Esophagus squamous epithelium (tissue), 5 donors: ENCODE measurements at places on chromosomes 4 and X. TPM values are rescaled to one million over a fixed set of nuclear protein-coding genes. Genes with fewer than 3 reads are reported as not detected.
A peak's percentile ranks its signal among the peaks of the same experiment; 100 is the strongest.

DNA sequence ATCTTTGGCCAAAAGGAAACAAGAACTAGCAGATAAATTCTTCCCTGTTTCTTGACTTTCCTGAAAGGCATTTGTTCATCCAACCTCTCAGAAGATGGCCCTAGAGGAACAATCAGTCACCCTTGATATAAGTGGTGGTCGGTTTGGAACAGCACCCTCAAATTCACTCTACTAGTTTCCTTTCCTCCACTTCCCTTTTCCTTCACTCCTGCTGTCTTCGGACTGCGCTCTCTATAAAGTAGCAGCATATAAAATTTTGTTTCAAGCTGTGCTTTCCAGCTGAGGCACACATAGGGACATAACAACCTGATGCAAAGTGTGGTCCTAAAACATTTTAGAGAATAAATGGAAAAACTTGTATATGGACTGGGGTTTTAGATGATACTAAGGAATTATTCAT lies 29.0 kb upstream of the MOB1B start:
- DNase-seq, result no peak

GRCh38 chr4:78629991-78630541 lies 78.5 kb downstream of the ANXA3 start:
- DNase-seq, result no peak

GRCh38 chrX:40098264-40099054 lies 701 bp upstream of the BCOR start:
- no peak for DNase-seq

GRCh38 chrX:134315866-134316265 lies 78.9 kb downstream of the CCDC160 start:
- no peak for DNase-seq

DNA sequence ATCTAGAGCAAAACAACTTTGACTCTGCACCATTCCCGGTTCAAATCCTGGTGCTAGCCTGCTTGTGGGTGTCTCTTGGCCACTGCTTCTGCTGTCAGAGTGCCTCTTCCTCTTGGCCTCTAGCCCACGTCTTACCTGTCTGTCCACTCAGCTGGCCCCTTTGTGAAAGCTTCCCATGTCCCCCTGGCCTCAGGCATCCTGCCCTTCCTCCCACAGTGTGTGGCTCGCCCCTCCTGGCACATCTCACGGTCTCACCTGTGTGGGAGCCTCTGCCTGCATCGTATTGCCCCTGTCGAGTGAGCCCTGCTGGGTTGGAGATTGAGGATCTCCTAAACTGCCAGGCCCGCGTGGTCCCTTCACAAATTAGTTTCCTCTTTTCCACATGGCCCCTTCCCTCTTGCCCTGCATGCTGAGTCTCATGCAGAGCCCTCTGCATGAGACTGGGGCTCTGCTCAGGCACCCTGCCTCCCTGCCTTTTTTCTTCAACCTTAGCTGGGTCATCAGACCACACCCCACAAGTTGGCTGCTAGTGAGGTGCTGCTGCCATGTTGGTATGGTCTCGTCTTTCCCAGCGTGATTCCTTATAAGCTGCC lies 53.7 kb upstream of the TADA2B start:
- no peak for DNase-seq

- DNase-seq, result no peak
Measured at GRCh38 chr4:27304751-27305150, 444.1 kb downstream of the STIM2 start.

GRCh38 chr4:26857278-26858034 lies 3.2 kb upstream of the STIM2 start:
- DNase-seq, result peak; percentile 67

DNA sequence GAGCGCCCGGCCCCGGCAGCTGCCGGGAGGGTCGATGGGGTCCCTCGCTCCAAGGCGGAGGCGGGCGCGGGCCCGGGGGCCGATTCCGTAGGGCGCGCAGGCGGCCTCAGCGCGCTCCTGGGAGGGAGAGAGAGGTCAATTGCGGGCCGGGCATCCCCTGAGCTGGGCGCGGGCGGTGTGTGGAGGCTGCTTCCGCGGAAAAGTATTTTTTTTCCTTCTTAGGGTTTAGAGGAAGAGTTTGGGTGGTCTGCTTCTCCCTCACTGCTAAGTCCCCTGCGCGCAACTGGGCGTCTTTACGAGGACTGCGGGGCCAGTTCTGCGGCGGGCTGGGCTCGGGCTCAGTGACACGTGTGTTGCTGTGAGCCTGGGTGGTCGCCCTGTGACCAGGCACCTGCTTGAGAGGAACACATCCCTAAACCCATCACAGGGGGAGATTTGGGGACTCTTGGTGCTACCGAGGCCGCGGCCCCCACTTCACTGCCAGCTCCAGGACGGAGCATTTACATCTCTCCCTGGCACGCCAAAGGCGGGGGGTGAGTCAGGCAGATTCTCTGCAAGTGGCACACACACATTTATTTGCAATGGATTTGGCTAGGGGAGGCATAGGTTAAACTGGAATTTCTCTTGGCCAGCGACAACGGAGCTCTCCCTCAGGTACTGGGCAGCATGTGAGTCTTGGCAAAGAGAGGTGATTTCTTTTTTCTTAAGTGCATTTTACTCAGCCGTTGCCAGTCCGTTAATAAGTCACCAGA lies 151.2 kb upstream of the SLC4A4 start:
- DNase-seq, result no peak

DNA sequence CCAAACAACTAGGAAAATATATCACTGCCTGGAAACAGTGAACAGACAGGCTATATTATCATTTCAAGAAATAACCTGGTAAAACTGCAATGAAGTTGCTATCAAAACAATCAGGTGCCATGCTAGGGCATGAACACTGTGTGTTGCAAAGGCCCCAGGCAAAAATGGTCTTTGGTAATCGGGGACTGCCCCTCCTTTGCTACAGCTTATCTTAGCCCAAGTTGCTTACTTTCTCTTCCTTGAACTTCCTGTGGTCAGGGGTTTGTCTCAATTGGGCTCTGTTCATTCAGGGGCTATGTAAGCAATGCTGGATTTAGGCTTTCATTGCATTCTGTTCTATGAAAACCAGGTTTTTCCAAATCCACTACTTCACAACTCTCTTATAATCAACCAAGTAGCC lies 30.4 kb downstream of the SCML1 start:
- DNase-seq, result no peak

- DNase-seq, result no peak
Measured at GRCh38 chrX:136766785-136767103, 14.0 kb downstream of the ARHGEF6 start.

DNA sequence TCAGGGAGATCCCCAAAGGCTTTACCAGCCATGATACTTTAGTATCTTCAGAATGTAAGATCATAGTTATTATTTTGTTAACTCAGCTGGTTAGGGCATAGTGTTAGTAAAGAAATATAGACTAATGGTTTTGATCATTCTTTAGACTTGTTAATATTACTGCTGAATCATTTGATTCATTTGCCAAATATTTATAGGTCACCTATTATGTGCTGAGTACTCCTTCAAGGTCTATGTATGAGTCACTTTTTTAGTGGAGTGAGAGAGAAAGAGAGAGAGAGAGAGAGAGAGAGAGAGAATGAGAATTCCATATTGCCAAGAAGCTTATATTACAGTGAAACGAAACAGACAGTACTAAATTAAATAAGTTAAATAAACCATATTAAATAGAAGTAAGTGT lies 110.3 kb downstream of the UBE2NL start:
- no peak for DNase-seq

- no peak for DNase-seq
Measured at GRCh38 chrX:23505531-23506303, 161.6 kb upstream of the PRDX4 start.

- no peak for DNase-seq
Measured at GRCh38 chrX:10176121-10177003, 19.6 kb downstream of the CLCN4 start.

DNA sequence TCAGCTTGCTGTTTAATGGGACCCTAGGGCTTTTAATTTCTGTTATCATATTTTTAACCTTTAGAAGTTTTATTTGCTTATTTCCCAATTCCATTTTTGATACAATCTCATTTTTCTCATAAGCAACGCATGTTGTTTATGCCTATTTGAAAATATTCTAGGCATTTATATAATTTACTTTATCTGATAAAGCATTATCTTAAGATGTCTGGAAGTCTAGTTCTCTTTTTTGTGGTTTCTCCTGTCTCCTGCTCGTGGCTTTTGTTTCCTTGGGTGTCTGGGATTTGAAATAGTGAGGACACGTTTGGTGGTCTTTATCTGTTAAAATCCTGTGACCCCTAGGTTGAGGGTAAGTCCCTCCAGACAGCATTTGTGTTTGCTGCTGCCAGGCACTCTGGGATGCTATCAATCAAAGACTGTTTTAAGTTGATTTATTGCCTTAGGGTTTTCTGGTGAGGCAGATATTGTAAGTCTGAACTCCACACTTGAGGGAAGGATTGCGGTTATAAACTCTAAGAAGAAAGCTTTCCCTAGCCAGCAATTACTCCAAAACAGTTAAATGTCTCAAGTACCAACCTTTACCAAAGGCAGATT lies 208.0 kb downstream of the PRDM5 start:
- no peak for DNase-seq

DNA sequence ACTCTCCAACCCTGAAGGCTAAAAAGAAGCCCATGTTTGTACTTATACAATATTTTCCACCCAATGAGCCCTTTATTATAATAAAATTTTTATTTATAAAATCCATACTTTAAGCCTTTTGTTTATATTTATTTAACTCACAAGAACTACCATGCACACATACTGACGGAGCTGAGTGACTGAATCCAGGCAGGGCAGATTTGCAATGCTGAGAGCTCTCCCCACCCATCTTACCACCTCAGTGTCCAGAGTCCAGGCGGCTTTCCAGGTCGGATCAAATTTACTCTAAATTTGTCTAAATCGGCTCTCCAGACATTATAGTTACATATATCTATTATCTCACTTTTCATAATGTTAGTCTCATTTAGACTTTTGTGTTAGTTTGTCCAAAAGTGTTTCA lies 74.1 kb downstream of the ARHGAP10 start:
- DNase-seq, result no peak

DNA sequence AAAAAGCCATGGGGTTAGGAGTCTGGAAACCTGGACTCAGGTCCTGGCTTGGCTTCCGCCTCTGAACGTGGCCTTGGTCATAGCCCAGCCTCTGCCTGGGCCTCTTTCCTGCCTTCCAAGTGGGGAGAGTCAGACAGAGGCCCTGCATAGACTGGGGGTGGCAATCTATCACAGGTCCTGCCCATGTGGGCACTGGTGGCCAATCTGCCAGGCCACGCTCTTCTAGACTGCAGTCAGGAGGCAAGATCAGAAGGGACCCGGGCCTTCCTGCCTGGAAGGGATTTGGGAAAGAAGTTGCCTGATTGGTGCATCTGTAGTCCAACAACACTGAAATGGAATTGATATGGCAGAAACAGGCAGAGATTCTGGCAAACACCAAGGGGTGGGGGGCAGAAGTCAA lies 46.1 kb downstream of the CNGA2 start:
- no peak for DNase-seq

DNA sequence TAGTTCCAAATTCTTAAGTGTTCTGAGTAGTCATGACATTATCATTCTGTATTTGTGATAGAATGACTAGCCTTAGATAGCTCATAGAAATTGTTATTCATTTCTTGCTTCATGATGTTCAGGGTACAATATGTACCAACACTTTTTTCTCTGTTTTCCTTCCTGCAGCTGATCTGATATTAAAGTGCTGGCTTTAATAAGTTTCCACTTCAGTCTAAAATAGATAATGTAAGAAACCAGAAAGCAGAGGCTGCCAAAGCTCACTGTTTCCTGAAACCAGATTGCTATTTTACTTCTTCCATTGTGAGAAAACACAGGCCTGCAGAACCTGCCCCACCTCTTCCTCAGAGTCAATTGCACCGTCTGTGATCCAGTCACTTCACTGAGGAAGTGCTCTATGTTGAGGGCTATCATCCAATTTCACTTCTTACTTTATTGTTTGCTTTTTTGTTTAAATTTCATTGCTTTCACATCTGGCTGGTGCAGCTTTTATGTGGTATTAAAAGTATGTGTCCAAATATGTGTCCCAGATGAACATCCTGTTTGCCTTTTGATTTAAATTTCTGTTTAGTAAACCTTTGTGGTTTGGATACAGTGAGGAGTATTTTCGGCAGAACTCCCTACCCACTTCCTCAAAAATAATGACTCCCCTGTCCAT lies 652.1 kb downstream of the ANKRD50 start:
- no peak for DNase-seq

GRCh38 chr4:78864405-78865024 lies 74.7 kb downstream of the PAQR3 start:
- DNase-seq, result no peak

DNA sequence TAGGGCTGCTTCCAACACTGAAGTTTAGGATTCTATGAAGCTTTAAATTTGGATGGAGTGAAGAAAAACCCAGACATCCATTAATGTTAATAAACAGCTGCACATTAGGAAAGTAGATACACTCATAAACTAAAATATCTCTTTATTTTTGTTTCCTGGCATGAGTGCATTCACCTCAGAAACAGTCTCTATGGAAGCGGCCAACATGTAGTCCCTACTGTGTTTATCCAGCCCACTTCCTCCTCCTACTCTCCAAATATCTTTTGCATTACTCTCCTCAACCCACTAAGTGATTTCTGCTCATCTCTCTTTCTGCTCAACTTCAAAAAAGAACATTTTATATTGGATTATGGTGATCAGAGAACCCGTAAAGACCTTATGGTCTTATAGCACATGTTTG lies 180.3 kb upstream of the MXRA5 start:
- DNase-seq, result no peak

- DNase-seq, result no peak
Measured at GRCh38 chr4:108335081-108335480, 166.3 kb upstream of the LEF1 start.

GRCh38 chr4:82886147-82886942 lies 4.6 kb downstream of the SEC31A start:
- DNase-seq, result no peak

GRCh38 chr4:144910723-144911122 lies 187.3 kb downstream of the ANAPC10 start:
- DNase-seq, result no peak

DNA sequence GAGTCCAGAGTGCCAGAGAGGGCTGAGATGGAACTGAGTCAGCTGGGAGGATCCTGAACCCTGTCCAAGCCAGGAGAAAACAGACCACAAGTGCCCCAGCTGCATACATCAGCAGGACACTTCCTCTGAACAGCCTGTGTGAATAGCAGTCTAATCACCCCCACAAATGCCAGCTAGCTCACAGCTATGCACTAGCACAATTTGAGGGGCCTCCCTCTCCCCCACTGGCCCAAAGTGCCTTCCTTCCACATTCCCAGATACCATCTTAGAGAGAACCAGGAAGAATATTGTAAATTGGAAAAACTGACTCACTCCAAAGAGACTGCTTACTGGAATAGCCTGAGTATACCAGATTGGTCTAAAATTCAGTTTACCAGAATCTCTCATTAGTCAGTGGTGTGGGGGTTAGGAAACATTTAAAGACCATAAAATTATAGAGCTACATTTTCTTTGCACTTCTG lies 292.6 kb upstream of the KLF3 start:
- no peak for DNase-seq

- no peak for DNase-seq
Measured at GRCh38 chr4:149823769-149824221, 8.2 kb upstream of the IQCM start.

NAP1L5 gene
- total RNA-seq, result 3.1 TPM

AMTN gene
- not detected for total RNA-seq

SH3D19 gene
- total RNA-seq, result 41.8 TPM

F8 gene
- 5.8 TPM for total RNA-seq

ASMT gene
- total RNA-seq, result not detected

ODAPH gene
- total RNA-seq, result not detected

PNMA6A gene
- 1.3 TPM for total RNA-seq

TEX13C gene
- not detected for total RNA-seq

P2RY8 gene
- 0.34 TPM for total RNA-seq

PPP1R2C gene
- total RNA-seq, result not detected
